LoVo (cell line): ENCODE measurements at places on chromosomes 1 and 21.

DNA sequence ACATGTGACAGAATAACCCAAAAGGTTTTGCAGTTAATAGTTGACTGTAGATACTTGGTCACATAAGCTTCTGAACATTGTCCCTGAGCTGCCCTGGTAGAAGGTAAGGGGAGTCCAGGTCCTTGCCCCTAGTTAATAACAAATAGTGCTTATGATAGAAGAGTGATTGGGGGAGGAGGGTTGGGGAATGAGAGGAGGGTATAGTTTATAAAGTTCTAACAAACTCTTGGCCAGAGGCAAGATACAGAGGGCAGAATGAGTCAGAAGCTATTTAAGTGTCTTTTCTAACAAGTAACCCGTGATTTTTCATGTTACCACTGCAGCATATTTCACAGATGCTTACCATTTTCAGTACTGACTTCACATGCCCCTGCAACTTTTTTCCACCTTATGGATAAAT lies 26.7 kb upstream of the MYOCOS start:
- no peak for DNase-seq

- DNase-seq: no peak
These were observed 7.6 kb downstream of the DNMT3L start for GRCh38 chr21:44253832-44254710.

DNA sequence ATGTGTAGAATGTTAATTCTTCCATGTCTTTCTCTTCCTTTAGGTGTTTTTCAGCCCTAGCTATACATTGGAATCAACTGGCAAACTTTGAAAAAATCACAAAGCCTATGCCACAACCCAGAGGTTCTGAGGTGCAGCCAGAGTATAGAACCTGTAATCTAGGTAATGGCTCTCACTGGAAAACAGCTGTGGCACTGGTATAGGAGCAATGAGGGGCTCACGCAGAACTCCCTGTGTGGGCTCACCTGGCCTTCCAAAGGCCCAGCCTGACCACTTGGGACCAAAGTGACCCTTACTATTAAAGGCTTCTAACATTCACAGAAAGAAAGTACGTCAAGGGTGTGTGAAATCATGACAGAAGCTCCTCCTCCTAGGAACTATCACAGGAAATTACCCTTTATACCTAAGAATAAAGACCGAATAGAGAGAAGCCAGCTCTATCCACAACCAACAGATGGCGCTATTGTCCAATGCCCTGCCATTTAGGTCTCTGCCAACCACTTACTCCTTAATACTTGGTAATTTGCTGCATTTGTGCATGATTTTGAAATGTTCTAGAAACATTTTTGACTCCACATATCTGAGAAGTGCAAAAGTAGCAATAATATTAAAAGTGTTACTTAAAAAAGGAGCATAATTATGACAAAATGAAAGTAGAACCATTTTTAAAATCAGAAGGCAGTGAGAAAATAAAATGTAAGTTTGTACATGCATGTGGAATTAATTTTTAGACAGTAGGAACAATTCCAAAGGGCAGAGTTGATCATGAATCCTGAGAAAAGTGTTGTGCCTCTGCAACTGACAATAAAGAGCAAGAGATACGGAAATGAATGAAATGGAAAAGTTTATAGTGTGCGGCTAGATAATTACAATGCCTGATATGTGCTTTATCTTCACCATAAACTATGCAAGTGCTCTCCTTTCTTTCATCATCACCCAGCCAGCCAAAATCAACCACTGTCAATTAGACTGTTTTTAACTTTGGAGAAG lies 93.1 kb upstream of the HAO2 start:
- peak; percentile 47 for DNase-seq

DNA sequence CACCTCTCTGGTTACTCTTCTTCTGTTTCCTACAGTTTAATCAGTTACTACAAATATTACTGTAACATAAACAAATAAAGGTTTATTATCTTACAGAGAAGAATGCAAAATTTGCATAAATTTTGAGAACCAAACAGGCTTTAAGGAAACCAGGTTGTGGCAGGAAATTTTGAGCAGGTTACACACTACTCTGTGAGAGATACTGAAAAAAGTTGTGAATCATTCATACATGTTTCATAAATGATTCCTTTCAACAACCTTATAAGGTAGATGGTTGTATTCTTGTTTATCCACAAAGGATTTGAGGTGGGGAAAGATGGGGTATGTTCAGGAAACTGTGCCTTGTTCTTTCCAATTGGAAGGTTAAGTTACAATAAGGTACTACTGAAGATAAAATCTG lies 58.6 kb downstream of the MAST2 start:
- no peak for DNase-seq

DNA sequence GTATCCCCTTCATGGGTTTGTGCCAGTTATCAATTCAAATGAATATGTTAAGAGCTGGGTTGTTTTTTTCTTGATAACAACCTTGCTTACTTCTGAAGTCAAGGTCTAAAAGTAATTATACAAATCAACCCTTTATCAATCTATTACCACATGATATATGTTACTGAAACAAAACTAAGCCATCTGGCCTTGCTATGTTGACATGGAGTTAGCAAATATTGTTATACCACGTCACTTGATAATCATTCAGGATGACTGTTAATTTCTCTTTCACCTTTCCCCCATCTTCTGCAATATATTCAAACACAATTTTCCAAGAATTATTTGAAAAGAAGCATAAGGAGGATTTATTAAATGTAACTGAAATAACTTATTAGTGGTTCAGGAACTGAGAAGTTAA lies 72.6 kb downstream of the DTL start:
- DNase-seq: no peak

DNA sequence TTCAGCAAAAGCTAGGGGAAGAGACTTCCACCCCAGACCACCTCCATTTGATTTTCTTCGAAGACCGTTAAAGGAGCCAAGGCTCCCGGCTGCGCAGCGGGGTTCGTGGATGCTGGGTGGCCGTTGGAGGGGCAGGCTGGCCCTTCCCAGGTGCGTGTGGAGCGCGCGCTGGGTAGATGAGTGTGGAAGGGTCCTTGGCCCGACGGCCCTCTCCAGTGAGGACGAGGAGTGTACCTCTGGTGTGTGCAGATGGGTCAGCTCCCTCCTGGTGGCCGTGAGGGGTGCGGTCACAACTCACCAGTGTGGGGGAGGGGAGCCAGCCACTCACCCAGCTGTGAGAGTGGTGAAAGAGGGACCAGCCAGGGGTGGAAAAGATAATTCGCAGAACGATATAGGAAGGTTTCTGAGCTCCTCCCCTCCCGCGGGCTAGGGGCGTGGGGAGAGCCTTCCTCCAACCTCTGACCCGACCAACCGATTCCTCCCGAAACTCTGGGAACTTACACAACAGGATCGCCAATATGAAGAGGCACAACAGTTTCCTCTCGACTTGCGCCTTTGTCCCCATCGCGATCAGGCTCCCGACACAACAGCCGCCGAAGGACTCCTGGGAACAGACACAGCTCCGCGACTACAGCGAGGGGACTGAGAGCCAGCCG lies at the start of gene F11R:
Gene F11R (minus strand): TSS at position 644 of the 656 bp plus-strand sequence. CDS start 79 bp downstream, at position 565.
- peak; percentile 46 for DNase-seq

DNA sequence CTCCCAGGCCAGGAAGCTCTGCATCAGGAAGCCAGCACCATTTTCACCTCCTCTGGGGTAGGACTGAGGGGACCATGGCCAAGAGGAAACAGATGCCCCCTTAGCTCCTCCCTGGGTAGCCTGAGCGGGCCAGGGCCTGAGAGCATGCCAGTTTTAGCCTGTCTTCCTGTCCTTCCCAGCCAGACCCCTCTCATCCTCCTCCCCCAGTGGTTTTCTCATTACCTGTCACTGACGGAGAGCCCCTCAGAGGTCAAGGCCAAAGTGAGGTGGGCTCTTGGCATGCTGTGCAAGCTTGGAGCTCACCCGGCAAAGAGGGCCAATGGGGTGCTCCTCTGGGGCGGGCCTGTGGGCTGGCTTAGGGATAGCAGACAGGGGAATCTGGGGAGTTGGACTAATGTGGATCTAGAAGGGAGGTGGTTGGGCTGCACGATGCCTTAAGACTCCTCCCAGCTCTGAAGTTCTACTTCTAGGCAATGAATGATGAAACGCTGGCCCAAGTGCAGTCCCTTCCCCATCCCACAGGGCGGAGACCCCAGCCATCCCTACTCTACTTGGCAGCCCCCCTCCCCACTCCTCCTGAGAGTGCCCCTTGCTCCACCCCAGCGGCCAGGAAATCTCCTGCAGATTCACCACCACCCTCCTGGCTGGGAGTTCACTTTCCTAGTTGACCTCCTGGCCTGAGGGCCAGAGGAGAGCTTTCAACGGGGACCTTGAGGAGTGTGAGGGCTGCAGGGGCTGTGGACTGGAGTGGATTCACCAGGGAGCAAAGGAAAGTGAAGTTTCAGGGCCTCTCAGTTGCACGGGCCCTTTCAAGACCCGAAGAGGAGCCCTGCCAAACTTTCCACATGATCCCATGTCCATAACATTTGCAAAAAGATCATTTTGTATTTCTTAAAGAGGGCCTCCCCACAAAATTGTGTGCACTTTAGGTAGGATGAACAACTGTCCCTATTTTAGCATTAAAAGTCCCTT lies 9.4 kb upstream of the LMNA start:
- no peak for DNase-seq

DNA sequence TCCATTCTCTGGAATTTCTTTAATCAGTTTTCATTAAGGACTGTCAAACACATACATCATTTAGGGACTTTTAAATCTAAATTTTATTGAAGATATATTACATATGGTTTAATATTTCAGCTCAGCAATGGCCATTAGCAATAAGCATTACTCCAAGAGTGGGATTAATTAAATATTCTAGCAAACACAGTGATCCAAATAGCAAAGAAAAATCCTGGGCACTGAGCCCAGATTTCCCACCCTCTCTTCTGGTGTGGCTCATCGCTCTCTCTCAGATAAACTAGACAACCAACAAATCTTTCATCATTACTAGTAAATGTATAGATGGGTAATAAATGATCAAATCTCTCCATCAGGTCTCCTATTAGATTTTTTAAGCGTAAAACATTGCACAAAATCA lies 53.5 kb upstream of the FOXD3 start:
- DNase-seq: no peak

- DNase-seq: no peak
These were observed 194.0 kb downstream of the TOMM20 start for GRCh38 chr1:234934611-234935033.

DNA sequence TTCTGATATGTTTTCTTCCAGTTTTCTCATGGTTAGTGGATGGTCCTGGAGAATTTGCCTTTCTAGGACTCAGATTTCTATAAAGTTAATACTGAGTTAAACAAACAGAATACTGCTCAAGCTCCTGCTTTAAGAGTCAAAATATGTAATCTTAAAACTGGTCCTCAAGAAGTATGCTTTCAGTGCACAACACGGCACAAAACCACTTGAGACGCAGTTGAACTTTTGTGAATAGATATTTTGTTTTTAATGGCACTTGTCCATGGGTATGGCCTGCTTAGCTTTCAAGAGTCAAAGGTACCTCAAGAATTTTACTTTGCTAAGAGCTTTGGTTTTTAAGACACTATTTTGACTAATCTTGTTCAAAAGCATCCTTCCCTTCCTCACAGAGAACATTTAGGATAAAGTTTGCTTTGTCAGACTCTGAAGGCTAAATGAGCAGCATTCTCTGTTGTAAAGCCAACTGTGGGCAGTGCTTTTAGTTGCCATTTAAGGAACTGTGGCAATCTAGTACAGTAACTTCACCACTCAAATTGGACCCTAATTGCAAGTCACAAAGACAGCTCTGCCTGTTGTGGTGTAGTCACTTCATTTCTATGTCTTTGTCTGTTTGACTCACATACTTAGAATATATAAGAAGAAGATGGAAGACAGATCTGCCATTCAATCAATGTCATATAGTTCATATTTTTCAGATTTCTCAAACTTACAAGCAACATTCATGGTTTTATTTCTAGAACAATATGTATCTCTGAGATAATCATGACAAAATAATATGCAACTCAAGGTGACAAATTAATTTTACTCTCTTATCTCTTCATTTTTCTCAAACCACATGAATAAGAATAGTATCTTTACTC lies 28.8 kb downstream of the SAMD13 start:
- DNase-seq: no peak

GRCh38 chr1:210709701-210710100 lies 381.0 kb downstream of the HHAT start:
- no peak for DNase-seq

- DNase-seq: no peak
These were observed 3.8 kb upstream of the PIGC start for GRCh38 chr1:172447641-172448040.

GRCh38 chr1:51552929-51553807 lies 34.1 kb upstream of the EPS15 start:
- DNase-seq: no peak

GRCh38 chr21:35359076-35359475 lies 310.0 kb upstream of the RUNX1 start:
- DNase-seq: no peak

GRCh38 chr1:230368363-230368762 lies 57.8 kb downstream of the PGBD5 start:
- no peak for DNase-seq

DNA sequence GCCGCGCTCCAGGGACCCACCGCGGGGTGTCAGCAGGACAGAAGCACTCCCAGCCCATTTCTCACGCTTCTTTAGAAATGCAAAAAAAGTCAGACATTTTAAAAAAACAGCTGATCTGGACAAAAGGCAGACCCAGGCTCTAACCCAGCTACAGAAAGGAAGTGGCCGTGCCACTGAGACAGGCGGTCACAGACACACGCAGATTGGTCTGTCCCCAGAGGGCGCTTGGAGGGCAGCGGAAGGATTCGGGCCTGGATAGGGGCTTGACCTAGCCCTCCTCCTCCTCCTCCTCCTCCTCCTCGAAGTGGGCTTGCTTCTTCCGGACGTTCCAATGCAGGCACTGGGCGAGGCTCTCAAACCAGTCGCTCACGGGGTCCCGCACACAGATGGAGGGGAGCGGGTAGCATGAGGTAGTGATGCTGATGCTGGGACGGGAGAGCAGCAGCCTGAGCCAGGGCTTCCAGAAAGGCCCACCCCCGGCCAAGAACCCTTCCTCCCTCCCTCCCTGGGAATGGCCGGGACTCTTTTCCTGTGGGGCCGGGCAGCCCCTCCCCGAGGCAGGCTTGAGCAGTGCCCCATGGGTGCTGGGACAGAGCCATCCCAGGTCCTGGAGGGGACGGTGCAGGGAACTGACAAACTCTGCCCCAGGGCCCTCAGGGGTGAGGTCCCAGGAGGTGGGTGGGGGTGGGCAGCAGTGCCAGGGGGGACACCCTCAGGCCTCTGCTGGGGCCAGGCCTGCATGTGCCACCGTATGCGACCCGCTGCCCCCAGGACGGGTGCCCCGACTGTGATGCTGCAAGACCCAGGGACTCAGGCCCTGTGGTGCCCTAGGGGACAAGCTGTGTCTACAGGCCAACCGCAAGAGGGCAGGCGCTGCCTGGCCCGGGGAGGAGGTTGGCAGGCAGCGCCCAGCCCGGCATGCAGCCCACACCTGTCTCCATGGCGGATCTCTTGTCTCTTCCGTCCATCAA lies 25.3 kb downstream of the NADK start:
- no peak for DNase-seq

DNA sequence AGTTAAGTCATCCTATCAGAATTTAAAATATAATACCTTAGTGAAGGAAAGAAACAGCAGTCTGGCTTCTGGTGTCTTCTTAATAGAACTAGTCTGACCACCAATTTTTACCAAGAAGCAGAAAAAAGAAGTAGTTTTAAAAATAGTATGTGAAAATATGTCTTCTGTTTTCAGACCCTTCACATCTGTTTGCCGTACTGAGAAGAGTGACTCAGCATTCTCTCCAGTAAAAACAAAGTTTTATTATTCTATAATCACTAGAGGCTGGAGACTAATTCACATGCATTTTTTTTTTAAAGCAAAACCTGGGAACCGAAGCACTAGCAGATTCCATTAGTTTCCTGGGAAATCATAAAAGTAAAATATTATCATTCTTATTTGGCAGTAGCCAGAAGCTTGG lies 163.8 kb downstream of the COL24A1 start:
- peak; percentile 31 for DNase-seq

- no peak for DNase-seq
These were observed 45.5 kb downstream of the TOR3A start for GRCh38 chr1:179127163-179127895.

- DNase-seq: no peak
These were observed 5.7 kb upstream of the CSTB start for GRCh38 chr21:43781846-43782245.
